ENCODE measurements at places on chromosomes 12 and 14.

DNA sequence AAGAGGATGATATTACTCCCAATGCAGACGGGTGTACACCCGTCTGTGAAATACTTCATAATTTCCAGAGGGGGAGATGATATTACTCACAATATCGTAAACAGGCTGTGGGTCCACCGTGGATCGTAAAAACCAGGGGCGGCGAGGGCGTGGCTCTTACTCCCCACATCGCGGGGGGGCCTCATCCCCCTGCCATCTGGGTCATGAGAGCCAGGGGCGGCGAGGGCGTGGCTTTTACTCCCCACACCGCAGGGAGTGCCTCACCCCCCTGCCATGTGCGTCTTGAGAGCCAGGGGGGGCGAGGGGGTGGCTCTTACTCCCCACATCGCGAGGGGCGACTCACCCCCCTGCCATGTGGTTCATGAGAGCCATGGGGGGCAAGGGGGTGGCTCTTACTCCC is 86.2 kb upstream of the GNG2 start:
- no peak for DNase-seq

DNA sequence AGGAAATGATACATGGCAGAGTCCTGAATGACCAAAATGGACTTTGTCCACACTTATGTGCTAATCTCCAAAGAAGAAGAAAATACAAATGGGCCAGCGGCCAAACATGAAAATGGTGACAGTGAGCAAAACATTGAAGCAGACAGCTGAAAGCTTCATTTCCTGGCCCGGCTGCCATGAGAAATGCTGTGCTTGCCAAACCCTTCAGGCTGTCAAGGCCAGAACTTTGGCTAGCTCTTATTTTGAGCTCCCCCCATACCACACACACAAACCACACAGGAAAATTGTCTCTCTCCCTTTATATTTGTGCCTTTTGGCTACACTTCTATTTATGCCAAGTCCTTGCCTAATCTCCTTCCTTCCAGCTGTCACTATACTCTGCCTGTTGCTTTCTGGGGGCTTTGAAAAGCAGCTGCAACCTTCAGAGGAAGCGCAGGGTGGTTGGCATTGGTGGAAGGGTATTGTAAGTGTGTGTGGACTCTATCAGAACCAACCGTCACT is 323.8 kb downstream of the RAD51B start:
- no peak for DNase-seq

- no peak for DNase-seq
These were observed 41.0 kb upstream of the NCOR2 start for GRCh38 chr12:124608450-124608870.

GRCh38 chr12:41701943-41702601 is 442.6 kb downstream of the GXYLT1 start:
- no peak for DNase-seq

- DNase-seq: no peak
These were observed at the start of gene KLRC4 for GRCh38 chr12:10409392-10409791. KLRC4 (minus strand) TSS chr12:10409757; CDS start chr12:10409575, 182 bp downstream.

DNA sequence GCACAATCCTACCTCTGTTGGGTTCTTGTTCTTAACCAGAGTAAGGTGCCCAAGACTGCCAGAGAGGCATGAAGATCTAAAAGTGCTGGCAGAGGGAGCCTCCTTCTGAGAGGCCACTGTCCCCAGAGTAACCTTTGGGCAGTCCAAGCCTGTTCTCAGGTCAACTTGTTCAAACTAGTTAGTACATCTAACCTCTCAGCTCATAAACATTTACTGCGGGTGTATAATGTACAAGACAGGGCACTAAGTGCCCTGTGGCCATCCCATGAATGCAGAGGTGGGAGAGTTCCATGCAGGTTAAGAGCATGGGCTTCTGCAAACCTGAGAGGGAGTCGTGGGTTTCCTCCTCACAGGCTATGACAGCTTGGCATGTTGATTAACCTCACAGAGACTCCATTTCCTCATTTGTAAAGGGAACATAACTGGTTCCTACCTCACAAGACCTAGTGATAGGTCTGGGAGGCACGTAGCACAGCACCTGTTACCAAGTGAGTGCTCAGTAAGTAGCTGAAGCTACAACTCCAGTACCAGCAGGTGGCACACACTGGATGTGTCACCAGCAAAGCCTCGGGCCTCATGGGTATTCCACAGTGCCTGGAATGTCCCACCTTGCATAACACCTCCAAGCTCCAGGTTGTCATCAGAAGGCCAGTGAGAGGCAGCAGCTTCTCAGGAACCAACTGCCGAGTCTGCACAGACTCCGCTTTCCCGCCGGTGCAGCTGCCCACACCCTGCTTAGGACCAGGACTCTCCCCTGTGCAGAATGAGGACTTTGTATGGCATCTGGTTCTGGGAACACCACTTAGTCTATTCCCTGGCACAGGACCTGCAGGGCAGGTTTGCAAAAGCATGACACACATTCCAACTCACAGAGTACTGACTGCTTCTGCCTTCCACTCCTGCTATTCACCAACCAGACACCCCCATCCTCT is 4.4 kb downstream of the VDR start:
- DNase-seq: no peak

DNA sequence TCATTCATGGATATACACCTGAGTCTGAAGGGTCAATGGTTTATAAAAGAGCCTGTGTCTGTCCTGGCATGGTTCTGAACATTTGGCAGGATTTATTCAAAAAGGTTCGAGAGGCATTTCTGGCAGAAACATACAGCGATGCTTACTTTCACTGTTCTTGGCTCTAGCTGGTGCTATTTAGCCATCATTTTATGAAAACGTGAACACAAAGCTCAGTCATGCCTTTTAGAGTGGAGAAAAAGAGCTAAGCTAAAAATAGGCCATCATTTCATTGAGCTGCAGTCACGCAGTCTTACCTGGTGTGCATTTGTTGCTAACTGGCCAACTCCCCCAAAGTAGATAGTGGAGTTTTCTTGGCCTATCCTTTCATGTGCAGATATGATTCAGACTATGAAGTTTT is 1209.5 kb downstream of the SLC16A7 start:
- DNase-seq: no peak

DNA sequence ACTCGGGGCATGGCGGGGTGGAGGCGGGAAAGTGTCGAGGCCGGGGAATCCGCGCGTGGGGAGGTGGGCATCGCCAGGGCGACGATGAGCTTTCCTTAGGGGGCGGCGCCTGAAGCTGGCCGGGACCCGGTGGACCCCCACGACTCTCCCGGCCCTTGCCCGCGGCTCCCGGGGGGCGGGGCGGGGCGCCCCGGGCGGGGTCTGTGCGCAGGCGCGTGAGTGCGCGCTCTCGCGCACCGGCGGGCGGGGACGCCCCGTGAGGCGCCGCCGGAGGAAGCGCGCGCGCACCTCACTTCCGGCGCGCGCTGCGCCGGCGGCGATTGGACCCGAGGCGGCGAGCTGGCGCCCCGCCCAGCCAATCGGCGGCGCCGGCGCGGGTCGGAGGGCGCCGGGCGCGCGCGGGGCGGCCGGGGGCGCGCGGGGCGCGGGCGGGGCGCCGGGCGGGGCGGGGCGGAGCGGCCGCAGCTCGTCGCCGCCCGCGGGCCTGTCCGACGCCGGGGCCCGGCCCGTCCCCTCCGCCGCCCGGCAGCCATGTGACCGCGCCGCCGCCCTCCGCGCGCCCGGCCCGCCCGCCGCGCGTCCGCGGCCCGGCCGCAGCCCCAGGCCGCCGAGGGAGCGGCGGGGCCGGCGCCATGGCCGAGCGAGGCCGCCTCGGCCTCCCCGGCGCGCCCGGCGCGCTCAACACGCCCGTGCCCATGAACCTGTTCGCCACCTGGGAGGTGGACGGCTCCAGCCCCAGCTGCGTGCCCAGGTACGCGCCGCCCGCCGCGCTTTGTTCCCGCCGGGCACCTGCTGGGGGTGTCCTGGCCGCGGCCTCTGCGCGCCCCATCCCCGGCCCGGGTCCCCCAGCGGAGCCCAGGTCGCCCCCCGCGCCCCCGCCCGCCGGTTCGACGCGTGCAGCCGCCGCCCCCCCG is at the start of gene PACS2:
TSS of gene PACS2 (plus strand) at position 462 of the 914 bp plus-strand sequence. CDS start at position 633, 171 bp downstream.
- DNase-seq: peak; percentile 48

- no peak for DNase-seq
These were observed 46.5 kb upstream of the IFNG-AS1 start for GRCh38 chr12:67942724-67943123.

DNA sequence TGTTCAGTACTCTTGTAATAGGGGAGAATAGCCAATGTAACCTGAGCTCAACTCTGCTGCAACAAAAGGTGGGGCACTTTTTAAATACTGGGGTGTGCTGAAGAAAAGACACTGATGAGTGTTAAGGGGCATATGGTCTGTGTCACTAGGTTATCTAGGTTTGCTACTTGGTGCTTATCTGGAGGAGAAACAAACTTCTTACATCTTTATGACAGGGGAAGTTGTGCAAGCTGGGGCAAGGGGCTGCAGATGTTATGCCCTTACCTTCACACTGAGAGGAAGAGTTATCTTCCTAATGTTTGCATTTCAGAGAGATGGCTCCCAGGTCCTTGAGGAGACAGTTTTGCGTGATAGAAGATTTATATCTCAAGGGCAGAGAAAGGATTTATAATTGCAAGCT is 90.9 kb upstream of the PKP2 start:
- no peak for DNase-seq

DNA sequence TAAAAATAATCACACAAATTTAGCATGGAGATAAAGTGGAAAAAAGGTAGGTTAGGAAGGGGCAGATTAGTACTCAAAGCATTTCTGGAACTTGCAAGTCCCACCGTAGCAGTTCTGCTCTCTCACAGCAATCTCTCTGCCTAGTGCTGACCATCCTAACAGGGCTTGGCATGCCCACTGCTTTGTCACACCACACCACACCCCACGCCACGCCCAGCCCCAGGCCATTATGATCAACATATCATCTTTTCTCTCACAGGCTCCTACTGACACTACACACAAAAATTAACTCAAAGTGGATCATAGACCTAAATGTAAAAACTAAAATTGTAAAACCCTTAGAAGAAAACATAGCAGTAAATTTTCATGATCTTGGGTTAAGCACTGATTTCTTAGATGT is 273.7 kb downstream of the DAD1 start:
- DNase-seq: no peak

- no peak for DNase-seq
These were observed 221.6 kb downstream of the SLC25A21 start for GRCh38 chr14:36950812-36951211.

DNA sequence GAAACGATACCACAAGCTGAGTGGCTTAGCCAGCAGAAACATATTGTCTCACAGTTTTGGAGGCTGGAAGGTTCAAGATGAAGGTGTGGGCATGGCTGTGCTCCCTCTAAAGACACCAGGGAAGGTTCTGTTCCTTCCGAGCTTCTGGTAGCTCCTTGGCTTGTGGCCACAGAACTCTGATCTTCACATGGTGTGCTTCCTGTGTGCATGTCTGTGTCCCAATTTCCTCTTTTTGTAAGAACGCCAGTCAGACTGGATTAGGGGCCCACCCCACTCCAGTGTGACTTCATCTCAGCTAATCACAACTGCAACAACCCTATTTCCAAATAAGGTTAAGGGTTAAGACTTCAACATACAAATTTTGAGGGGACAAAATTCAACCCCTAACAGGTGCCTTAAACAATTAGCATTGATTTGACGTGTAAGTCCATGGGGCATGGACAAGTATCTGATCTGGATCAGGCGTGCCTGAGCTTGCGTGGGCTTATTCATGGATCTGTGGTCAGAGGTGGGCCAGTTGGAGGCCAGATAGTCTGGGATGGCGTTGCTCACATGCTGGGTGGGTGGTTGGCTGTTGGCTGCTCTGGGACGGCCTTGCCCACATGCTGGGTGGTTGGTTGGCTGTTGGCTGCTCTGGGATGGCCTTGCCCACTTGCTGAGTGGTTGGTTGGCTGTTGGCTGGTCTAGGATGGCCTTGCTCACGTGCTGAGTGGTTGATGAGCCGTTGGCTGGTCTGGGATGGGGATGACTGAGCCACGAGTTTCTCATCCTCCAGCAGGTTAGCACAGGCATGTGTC is 88.5 kb downstream of the LGMN start:
- no peak for DNase-seq

DNA sequence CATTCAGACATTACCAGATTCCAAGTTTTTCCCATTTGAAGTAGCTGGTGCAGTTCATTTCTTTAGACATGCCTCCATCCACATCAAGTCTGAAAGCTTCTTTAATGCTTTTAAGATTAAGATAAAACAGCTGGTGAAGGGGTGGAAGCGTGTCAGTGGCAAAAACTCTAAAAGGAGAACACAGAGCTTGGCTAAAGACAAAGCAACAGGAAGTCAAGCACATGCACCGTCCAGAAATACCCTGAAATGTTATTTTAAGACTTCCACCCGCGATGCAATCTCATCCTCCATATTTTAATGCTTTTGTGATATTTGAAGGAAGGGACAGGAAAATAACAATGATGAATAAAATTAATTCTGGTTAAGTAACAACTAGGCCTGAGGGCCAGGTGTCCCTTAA is 31.8 kb downstream of the PPM1H start:
- no peak for DNase-seq

- no peak for DNase-seq
These were observed 26.5 kb downstream of the ARL6IP4 start for GRCh38 chr12:123006977-123007376.

DNA sequence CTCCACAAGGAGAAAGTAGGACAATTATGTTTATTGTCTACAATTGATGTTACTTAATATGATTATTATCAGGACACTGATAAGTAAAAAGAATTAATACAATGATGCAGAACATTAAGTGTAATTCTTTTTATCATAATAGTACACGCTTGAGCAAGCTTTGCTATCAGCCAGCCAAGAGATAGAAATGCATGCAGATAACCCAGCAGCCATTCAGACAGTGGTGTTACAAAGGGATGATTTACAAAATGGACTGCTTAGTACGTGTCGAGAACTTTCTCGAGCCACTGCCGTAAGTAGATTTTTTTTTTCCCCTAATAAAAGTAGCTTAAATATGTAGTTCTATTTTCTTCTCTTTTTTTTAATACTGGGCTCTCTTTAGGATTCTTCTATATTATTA is 116.9 kb upstream of the AEBP2 start:
- no peak for DNase-seq

GRCh38 chr12:101490286-101490920 is 15.3 kb downstream of the SPIC start:
- no peak for DNase-seq

GRCh38 chr12:77998236-77998786 is 167.6 kb downstream of the NAV3 start:
- no peak for DNase-seq

GRCh38 chr12:91040096-91040755 is 17.6 kb downstream of the KERA start:
- no peak for DNase-seq

- DNase-seq: no peak
These were observed 340.1 kb upstream of the FKBP4 start for GRCh38 chr12:2454601-2455177.

DNA sequence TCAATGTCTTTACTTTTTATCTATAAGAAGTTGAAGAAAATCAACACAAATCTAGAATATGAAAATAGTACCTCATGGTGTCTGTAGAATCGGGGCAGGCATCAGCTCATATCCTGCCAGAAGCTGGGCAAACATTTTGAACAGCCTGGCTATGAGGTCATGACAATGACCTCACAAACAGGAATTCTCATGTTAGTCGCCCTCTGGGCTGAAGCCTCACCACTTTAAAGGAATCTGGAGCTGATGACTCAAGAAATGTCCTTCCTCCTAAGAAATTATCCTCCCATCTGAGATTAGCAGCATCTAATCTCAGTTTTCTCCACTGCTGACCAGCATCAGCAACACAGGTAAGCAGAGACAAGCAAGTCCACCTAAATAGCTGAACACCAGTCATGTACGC is 27.1 kb downstream of the CLIP1 start:
- DNase-seq: no peak
